ENCODE measurements at places on chromosomes 5 and 9.

DNA sequence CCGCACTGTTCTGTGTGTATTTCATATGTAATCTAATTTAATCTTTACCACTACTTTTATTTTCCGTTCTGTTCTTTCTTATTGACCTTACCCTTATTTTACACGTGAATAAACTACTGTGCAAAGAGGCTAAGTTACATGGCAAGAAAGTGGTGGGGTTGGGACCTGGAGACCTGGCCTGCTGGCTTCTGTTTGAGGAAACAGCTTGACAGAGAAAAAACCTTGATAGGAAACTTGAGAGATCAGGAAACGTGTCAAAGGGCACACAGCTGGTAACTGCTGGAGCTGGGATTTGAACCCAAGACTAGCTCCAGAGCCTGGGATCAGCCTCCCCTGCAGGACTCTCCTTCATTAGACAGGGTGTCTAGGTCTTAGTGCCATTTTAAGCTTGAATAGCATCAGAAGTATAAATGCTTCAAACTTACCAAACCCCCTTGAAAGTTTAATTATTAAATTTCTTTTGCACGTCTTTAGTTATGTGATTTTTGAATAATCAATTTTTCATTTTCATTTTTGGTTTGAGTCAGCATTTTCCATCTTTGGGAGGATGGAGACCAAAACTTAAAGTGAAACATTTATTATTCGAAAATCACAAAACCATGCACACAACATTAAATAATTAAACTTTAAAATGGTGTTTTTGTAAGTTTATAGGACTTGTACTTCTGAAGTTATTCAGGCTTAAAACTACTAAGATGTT lies 129.5 kb downstream of the RGS3 start:
- DNase-seq, result no peak

DNA sequence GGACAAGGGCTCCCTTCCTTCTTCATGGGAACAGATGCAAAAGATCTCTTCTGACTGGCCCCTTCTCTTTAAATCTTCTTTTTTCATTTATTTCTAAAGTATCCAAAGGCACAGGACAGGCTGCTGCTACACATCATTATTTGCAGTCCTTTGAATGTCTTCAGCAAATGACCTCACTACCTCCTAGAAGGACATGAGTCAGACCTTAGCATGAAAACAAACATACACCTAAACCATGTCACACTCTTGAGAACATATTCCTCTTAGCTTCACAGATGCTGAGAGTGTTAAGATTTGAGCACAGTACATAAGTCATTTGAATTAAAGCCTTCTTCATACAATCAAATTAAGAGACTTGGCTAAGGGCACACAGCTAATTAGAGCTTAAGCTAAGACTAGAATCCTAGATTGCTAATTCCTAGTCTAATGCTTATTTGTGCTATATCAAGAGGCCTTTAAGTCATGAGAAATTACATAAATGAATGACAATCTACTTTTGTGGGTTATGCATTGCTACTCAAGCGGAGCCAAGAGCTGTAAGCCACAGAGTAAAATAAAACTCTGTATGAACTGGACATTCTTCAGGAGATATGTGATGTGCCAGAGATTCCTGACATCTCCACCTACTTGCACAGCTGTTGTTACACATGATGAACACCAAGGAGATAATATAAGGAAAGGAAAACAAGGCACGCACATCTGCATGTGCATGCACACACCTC lies 109.1 kb upstream of the PTGER4 start:
- DNase-seq, result peak; percentile 13

DNA sequence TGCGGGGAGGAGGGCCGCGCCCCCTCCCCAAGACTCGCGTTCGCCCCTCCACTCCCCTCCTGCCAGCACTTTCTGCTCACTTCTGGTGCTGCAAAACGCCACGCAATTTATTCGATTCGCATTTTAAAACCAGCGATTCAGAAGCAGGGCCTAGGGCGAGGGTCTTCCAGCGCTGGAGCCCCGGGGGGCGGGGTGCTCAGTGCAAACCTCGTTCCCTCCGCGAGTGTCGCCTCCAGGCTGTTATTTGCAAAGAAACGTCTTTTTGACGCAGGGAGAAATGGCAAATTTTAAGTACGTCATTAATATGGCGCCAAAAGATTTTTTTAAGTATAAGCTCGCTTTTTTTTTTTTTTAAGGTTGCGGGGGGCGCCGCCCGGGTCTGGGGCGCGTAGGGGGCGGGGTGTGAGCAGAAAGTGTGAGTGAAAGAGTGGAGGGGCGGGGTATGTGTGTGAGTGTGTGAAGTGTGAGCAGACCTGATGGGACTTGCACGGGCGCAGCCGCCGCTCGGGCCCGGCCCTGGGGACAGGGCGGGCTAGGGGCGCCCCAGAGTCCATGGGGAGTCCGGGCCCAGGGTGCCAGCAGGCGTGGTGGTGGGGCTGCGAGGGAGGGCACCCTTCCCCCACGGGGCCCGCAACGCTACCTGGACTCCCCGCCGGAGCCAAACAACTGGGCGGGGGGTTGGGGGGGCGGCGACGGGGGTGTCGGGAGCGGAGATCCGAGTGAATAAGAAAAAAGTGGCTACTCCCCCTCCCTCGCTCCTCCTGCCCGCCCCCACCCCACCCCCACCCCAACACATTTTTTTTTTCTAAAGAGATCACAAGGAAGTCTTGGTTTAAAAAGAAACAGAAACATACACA lies at the start of gene JADE2:
Gene JADE2 (plus strand): TSS at position 845 of the 857 bp plus-strand sequence. CDS start 10,188 bp downstream, outside the sequence.
- DNase-seq, result peak; percentile 90

- DNase-seq, result peak; percentile 10
These were observed 77.0 kb upstream of the SMARCA2 start for GRCh38 chr9:1938135-1938534.

GRCh38 chr5:1078206-1078605 lies 33.7 kb downstream of the SLC12A7 start:
- DNase-seq, result no peak

GRCh38 chr5:161155451-161155850 lies 303.4 kb upstream of the ATP10B start:
- DNase-seq, result no peak

- no peak for DNase-seq
These were observed 331.0 kb upstream of the TLE4 start for GRCh38 chr9:79240774-79241173.

GRCh38 chr9:122954253-122954691 lies 13.5 kb downstream of the RABGAP1 start:
- DNase-seq, result no peak

Measured in GM20000 (cell line).